ENCODE measurements at places on chromosomes 7 and 10.

DNA sequence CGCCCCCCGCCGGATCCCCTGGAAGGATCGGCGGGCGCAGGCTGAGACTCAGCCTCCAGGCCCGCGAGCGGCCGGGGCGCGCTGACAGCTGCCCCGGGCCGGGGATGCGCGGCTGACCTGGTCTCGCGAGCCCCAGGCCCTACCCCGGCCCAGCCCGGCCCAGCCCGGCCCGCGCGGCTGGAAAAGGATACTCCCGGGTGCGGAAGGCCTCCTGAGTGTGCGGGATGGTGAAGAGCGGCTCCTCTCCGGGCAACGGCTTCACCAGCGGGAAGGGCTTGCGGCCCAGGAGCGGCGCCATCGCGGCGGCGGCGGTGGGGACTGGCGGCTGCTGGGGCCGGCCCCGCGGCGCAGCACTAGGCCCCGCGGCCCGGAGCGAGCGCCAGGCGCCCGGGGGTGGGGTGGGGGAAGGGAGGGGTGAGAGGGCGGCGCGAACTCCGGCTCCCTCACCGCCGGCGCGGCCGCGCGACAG, 423 bp downstream of the BAZ1B start:
- no peak for DNase-seq

DNA sequence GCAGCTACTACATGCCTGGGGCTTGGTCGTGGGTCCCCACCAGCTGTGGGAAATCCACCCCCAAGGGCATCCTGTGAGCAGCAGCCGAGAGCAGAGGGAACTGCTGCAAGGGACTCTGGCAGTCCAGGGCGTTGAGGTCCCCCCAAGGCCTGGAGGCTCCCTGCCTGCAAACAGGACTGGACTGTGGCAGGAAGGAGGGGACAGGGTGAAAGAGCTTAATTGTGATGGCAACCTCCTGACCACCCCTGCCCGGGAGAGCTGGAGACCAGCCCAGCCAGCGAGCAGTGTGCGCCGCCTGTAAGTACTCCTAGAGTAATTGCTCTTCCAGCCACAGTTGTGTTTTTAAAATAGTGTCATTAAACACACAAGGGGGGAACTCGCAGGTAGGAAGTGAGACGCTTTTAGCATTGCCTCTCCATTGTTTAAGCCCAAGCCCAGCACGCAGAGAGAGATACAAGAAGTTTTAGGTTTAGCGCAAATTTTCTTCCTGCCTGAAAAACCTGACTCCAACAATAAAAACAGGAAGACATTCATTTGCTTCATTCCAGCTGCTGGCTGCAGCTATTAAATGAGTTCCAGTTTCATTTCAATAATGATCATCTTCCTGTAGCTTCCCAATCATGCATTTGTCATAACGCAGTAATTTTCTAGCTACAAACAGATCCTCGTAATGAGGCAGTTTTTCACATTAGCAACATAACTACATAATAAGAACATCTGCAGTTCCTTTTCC, 111.1 kb downstream of the EBF3 start:
- no peak for DNase-seq

- no peak for DNase-seq
Observed at GRCh38 chr7:42314696-42315095, 77.7 kb upstream of the GLI3 start.

GRCh38 chr7:95481271-95482165, 4.2 kb upstream of the ASB4 start:
- no peak for DNase-seq

- DNase-seq = peak; percentile 25
Observed at GRCh38 chr10:47374611-47375536, 9.2 kb downstream of the ZNF488 start.

GRCh38 chr10:21516242-21517131, 9.0 kb downstream of the SKIDA1 start:
- DNase-seq = no peak

GRCh38 chr7:11506417-11506816, 325.6 kb downstream of the THSD7A start:
- no peak for DNase-seq

DNA sequence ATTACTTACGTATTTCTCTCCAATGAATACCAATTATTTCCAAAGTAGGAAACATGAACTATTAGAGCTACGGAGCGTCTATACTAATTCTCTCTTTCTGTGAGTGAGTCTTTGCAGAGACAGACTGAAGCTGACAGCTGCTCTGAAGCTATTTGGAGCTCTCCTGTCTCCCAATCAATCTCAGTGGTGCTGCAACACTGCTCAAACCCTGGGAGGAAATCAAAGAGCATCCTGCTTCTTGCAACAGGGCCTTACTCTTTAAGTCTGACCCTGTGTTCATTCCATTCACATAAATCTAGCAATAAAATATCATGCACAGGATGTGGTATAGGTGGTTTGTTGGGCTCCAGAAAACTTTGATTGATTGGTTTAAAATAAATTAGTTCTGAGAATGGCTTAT, 685.7 kb upstream of the IGFBP3 start:
- DNase-seq = no peak

- no peak for DNase-seq
Observed at GRCh38 chr10:58937423-58937822, 239.0 kb upstream of the PHYHIPL start.
